ENCODE measurements at places on chromosomes 3 and 15. TPM values are rescaled to one million over a fixed set of nuclear protein-coding genes. Genes with fewer than 3 reads are reported as not detected.

The TRPC1 gene
- polyA plus RNA-seq, result 0.80 TPM

The RPLP1 gene
- polyA plus RNA-seq, result 1,970 TPM

The CPEB1 gene
- polyA plus RNA-seq, result 0.60 TPM

The VPS39 gene
- polyA plus RNA-seq, result 29.2 TPM

The LRRC31 gene
- polyA plus RNA-seq, result not detected

The STAC gene
- 0.59 TPM for polyA plus RNA-seq

The TMCC1 gene
- polyA plus RNA-seq, result 6.2 TPM

The CNTN6 gene
- polyA plus RNA-seq, result not detected

The AGBL1 gene
- not detected for polyA plus RNA-seq
